ENCODE measurements at places on chromosomes 12 and 14.

DNA sequence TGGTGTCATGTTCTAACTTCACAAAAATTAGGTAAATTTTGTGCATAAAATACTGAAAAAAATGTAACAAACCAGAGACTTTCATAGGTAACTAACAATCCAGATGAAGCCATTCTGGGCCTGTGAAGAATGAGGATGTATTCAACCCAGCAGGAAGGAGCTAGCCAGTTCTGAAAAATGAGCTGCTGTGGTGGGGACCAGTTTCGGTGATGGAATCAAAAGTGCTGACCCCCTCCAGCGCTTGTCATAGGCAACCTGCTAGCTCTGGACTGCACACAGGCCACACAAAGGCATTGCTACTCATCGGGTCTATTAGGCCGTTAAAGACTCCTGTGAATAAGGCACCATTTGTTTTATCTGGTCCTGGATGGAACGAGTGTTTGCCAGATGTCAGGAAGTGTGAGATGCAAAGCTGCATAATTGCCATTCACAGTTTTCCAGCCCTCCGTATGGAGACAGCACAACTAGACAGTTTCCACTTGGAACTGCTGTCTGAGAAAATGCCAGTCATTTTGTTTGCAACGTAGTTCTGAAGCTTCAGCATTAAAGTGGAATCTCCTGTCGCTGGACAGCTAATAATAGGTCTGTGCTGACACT is 3.3 kb upstream of the RIMBP2 start:
- DNase-seq: no peak

GRCh38 chr12:71551529-71551928 is 111.9 kb downstream of the LGR5 start:
- no peak for DNase-seq

GRCh38 chr12:119082016-119082415 is 96.7 kb upstream of the HSPB8 start:
- DNase-seq: no peak

DNA sequence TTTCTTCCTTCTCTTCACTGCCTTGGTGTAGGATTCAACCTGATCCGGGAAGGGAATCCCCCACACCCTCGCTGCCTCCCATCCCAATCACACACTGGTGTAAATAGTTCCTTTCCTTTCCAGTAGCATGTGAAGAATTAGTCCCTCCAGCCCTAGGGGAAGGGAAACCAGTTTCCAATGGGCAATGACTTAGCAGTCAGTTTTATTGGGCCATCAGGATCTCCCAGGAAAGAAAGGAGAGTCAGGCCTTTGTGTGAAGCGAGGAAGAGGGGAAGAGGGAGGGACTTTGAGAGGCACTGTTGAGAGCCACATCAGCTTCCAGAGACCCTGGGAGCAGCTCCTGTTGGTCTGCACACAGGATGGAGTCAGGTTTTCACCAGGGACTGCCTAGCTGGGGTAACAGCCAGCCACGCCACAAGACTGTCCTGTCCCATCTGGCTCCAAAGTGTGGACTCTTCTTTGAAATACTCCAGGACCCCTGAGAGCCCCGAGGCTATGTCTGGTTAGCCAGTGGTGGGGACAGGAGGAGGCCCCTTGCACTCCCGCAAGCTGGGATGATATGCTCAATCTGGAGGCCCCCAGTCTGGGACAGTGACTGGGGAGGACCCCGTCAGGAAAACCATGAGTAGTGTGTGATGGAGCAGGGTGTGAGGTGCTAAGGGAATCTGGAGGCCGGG is 27.9 kb downstream of the MOAP1 start:
- no peak for DNase-seq

DNA sequence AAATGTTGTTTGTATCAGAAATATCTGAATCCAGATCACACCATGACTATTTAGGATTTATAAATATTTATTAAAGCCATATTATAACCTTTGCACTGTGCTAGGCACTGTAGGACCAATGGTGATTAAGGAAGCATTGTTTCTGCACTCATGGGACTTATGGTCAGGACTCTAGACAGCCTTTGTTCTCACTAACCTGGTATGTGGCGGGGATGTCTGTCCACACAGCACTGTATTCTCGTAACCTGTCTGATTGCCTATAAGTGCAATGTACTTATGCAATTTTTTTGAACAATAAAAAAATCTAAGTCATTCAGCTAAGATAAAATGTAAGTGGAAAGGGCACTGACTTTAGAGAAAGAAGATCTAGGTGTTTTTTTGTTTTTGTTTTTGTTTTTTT is 6.7 kb upstream of the SSPN start:
- DNase-seq: no peak

Measured in epithelial cell of proximal tubule (primary cell).